ENCODE measurements at places on chromosomes 3 and 15.

DNA sequence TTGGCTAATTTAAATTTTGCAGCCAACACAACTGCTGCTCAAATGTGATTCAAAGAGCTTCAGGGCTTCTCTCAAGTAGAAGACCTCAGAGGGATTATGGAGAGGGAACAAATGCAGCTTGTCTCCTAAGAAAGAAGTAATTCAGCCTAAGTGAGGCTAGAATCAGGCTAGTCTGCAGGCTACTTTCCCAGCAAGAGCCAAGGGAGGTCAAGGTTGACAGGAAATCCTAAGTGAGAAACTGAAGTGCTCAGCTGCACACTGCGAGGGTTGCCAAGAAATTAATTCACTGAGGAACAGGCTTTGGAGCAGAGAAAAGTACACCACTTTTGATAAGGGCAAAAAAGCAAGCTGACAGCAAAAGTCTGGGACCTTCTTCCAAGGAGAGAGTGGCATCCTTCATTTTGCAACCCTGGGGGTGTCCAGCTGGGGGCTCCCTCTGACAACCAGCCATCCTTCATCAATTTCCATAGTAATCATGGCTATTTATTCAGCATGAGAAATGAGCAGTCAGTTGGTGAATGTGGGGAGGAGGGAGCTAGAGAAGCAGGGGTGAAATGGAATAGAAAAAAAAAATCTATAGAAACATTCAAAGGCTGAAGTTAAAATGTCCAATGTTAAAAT is 646.4 kb upstream of the ADAMTS9 start:
- no peak for DNase-seq

DNA sequence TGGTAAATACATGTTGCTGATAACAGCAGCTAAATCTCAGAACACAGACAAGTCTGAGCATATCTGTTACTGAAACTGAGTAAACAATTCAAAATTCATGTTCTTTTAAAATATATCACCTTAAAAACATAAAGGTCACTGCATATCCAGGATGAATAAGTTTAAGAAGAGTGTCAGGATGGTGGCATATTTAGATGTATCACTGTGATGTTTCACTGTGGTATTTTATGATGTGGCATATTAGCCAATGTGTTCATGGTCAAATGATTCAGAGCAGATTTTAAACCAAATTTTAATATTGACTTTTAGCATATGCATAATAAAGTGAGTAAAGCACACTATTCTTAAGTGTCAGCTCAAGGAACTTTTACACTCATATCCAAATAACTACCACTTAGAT is 346.4 kb upstream of the DPPA4 start:
- no peak for DNase-seq

DNA sequence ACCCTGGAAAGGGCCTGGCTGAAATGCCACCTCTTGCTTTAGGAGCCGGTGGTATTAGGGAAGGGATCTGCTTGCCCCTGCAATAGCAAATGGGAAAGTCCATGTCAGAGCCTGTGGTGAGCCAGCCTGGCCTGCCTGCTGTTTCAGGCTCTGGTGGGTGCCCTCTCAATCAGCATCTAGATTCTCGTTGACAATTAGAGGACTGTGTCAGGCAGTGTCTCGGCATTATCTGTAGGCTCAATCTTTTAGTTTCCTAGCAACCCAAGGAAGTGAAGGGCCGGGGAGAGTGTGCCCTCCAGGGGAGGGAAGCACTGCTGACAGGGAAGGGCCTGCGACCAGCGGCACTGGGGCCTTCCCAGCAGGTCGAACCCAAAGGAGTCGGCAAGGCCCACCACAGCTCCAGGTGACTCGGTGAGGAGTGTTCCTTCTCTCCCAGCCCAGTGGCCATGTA is 42.1 kb downstream of the TLE3 start:
- no peak for DNase-seq

DNA sequence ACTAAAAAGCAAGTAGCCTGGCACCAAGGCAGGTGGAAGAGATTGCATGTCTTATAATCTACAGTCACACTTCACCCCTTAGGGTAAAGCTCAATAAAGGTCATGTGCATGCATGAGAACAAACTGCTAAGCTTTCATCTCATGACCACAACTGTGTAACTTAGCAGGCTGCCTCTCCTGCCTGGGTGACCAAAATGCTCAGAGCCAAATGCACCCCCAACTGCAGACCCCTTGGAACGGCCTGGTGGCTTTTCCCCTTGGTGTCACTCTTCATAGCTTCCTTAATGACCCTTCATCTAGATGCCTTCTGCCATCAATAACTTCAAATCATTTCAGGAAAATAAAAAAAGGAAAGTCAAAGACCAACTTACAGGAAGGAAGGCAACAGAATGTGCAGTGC is 88.1 kb downstream of the ADAMTS17 start:
- no peak for DNase-seq

DNA sequence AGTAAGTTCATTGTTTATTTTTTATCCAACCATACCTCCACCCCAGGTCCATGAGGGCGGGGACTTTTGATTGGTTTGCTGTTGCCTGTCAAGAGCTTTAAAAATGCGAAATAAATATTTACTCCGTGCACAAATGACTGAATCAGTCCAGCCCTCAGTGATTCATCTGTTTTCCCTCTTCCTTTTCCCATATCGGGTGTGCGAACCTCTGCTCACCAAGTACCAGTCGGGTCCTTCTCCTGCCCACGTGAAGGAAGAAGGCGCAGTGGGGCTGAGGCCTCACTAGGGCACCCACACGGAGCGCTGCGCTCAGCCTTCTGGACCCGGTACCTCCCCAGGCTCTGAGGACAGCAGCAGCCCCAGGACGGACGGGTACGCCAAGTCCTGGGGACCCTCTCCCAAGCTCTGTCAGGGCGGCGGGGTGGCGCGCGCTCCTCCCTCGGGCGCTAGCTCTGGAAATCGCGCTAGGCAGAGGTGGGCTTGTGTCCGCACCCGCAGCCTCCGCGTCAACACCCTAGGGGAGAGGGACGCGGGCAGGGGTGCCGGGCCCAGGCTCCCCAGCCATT is 70.5 kb upstream of the EPHB3 start:
- no peak for DNase-seq

GRCh38 chr3:180523040-180523439 is 78.9 kb upstream of the TTC14 start:
- no peak for DNase-seq

Data from stimulated activated CD4-positive, alpha-beta T cell treated with anti-CD3 and anti-CD28 coated beads, Interleukin-1b, Interleukin-23, amount 100 ng/mL, for 4 hours (primary cell).